ENCODE measurements at places on chromosomes 7 and 10.

- DNase-seq: no peak
Measured at GRCh38 chr10:6320320-6321010, 117.7 kb downstream of the PFKFB3 start.

- DNase-seq: no peak
Measured at GRCh38 chr7:86667732-86668131, 24.0 kb downstream of the GRM3 start.

GRCh38 chr10:87722716-87723115, 63.0 kb downstream of the PAPSS2 start:
- DNase-seq: no peak

DNA sequence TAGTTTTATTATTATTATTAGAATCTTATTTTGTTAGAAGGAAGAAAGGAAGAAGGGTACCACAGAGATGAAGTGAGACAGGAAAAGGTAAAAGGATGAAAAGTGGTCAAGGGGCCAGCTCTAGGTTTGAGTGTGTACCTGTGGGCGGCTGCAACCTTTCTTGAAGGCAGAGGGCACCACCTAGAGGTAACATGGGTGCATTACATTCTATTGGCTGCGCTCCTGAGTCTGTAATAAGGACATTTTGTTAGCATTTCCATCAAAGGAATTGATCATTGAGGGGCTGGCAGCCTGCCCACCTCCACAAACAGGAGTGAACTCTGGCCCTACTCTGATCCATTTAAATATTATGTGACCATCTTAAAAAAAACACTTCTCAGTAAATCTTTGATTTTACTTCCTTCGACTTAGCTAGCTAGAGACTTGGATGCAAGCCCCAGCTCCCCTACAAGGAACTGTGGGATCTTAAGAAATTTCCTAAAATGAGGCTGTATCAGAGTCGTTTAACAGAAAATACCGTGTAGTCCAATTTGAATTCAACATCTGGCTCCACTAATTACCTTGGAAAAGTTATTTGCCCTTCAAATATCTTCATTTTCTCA, 610.4 kb downstream of the IPMK start:
- DNase-seq: peak; percentile 37
